ENCODE measurements at places on chromosomes 6 and 20. TPM values are rescaled to one million over a fixed set of nuclear protein-coding genes. Genes with fewer than 3 reads are reported as not detected.

The B3GALT4 gene
- 0.70 TPM for total RNA-seq

The CTAGE9 gene
- not detected for total RNA-seq

The HLA-DQA1 gene
- total RNA-seq = not detected

The TOX2 gene
- total RNA-seq = 9.3 TPM

The GSTA3 gene
- total RNA-seq = not detected

The PRKN gene
- total RNA-seq = not detected

The ZNF334 gene
- total RNA-seq = not detected

The GMPR gene
- total RNA-seq = 0.54 TPM

The MCCD1 gene
- not detected for total RNA-seq

The CCN5 gene
- total RNA-seq = 29.9 TPM

The SEMG1 gene
- not detected for total RNA-seq

The FOXF2 gene
- total RNA-seq = 18.6 TPM

Data from A549 treated with DMSO at 1 μM for 4 hours (cell line).